Activated CD4-positive, alpha-beta T cell treated with anti-CD3 and anti-CD28 coated beads for 24 hours (primary cell): ENCODE measurements at places on chromosomes 16 and 17.

GRCh38 chr17:63540590-63540989, 9.7 kb upstream of the DCAF7 start:
- no peak for DNase-seq

DNA sequence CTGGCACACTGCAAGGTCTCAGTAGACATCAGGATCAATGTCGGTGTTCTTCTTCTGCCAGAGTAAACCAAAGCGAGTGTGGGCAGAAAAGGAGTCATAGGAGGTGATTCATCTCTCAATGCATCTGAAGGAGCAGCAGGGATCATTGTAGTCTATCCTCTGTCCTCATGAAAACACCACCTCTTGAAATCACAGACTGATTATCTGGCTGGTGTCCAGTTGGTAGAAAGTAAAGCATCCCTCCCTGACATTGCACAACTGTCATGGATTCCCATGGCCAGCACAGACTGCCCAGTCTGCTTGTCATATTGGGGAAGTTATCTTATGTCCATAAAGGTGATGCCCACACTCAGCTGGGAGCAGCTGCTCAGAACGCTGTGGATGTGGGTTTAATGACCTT, 74.1 kb downstream of the ABCC12 start:
- DNase-seq = no peak

GRCh38 chr17:30363715-30364202, 15.0 kb upstream of the CPD start:
- DNase-seq = peak; percentile 66

- no peak for DNase-seq
Measured at GRCh38 chr16:68361485-68361884, 50.7 kb downstream of the PRMT7 start.

DNA sequence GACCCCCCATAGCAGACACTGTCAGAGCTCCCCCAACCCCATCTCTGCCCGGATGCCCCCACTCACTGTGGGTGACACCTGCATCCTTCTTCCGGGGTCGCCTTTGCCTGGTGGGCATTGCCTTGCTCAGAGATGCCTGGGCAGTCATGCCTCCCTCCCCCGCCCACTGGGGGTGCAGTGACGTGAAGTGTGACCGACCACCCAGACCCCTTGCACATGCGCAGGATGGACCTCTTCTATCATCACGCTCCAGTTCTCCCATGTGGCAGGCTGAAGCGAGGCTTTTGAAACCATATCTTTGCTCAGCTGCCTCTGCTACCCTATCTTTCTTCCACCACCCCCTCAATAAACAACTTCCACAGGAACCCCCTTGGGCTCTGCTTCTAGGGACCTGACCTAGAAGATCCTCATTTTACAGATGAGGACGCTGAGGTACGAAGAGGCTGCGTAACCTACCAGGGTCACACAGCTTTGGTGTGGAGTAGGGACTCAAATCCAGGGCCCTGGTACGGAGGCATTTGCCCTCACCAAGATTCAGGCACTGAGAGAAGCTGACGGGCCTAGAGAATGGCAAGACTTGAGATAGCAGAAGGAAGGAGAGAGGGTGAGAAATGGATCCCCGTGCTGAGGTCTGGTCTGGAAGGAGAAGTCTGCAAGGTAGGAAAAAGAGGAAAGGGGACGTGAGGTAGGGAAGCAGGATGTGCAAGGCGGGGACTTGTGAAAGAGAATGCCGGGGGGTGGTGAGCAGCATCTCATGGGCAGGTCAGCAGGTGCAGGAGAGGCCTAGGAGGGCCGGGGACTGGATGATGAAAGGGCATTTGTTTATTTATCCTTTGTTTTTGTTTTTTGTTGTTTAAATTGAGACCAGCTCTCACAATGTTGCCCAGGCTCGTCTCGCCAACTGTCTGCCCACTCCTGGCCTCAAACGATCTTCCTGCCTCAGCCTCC, 14.4 kb downstream of the NLRC5 start:
- DNase-seq = no peak

DNA sequence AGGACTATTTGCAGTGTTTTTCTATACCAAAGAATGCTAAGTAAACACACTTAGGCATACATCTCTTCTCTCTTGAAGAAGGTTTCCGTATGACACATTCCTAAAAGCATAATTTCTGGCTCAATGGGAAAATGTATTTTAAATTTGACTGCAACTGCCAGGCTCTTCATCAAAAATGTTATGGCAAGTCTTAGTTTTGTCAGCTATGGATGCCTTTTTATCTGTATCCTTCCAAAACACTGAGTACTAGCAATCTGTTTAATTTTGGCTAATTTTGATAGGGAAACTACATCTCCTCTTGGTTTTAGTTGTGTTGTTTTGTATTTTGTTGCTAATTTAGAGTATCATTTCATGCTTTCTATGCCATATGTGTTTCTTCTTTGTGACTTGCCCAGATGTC, 35.4 kb downstream of the MRPS23 start:
- no peak for DNase-seq

DNA sequence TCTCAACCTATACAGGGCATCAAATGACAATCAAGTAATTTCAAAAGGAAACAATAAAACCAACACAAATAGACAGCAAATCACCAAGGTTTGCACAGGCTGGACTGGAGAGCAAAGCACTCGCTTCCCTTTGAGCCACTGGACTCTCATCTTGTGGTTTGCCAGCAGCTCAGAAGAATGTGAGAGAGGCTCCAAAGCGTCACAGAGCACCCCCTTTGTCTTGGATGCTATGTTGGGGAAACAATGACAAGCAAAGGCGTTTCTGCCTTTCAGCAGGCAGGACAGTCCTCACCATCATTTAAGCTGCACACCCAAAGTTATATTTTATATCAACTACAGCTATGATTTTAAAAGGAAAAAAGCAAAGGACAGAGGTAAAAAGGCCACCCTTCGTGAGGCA, 13.2 kb downstream of the SLC6A4 start:
- DNase-seq = no peak

- no peak for DNase-seq
Measured at GRCh38 chr16:23395732-23396131, 57.3 kb downstream of the COG7 start.

- DNase-seq = no peak
Measured at GRCh38 chr16:88634994-88635670, 3.2 kb upstream of the IL17C start.

DNA sequence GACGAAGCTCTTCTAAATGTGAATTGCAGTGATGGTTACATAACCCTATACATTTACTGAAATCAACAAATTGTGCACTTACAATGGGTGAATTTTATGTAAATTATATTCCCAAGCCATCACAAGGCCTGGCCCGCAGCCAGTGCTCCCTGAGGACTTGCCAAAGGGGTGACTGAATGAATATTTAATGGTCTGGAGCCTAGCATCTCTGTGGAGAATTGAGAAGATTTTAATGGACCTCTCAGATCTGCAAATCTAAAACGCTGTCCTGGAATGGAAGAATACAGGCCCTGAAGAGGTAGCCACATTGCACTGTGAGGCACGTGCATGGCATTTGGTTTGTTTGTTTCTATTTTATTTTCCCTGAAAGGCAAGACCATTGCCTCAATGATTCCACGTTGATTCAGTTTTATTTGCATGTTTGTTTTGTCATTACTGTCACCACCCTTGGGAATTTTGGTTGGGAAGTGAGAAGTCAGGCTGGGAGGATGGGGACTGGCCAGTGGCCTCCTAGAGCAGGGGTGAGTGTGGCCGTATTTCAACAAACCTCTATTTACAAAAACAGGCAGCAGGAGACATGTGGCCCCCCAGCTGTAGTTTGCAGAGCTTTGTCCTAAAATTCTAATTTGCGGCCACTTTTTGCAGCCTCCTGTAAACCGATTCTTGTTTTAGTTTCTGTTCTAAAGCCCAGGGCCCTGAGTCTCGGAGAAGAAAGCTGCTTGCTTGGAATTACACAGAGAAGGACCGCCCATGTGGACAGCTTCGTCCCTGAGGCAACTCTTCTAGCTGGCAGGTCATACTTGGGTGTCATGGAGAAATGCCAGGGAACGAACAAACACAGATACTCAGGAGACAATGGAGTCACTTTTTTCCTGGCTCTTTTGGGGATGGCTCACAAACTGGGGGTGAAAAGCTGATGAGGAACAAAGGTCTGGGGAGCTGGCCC, 40.5 kb upstream of the GCSH start:
- DNase-seq = no peak

- DNase-seq = no peak
Measured at GRCh38 chr17:72486806-72487205, 366.0 kb downstream of the SOX9 start.
